KBM-7 (cell line): ENCODE measurements at places on chromosomes 1 and 21.
A peak's percentile ranks its signal among the peaks of the same experiment; 100 is the strongest.

DNA sequence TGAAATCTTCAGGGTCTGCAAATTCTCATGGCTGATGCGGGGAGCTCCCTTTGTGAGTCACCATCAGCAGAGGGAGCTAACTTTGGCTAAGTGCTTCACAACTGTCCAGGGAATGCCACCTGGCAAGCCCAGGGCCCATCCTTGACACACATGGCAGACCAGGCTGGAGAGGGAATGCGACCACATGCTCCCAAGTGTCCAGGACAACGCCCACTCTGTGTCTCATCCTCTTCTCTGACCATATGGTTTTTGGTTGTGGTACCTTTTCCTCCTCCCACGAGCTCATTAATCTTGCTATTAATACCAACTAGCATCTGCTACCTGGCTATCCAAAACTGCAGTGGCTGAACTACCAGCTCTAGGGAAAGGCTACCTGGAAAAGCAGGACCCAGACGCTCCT lies 37.1 kb upstream of the CLSTN1 start:
- DNase-seq: no peak

- no peak for DNase-seq
Observed at GRCh38 chr1:116288201-116288598, 84.8 kb upstream of the ATP1A1 start.

GRCh38 chr21:35335951-35336446 lies 286.9 kb upstream of the RUNX1 start:
- no peak for DNase-seq

DNA sequence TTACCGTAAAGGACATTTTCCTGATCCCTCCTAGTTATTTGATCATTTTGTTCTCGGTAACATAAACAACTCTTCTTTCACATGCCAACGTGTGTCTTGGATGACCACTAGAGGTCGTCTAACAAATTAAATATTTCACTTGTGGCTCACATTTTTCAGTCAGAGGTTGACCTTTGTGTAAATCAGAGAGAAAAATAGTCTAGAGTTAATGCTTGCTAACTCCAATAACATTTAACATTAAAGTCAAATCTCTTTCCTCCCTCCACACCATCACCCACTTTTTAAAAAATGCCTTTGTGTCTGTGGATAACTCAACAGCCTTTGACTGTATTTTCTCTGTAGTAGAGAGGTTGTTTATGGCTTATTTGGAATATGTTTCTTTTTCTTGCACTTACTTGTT lies 220.5 kb upstream of the B3GALT2 start:
- DNase-seq: peak; percentile 60

GRCh38 chr1:94925561-94926125 lies 1.3 kb downstream of the CNN3 start:
- peak; percentile 40 for DNase-seq

- no peak for DNase-seq
Observed at GRCh38 chr1:172184506-172185191, 235.8 kb upstream of the C1orf105 start.

GRCh38 chr1:155173478-155174323 lies at the start of gene TRIM46:
TSS of gene TRIM46 (plus strand) at chr1:155173849. CDS start at chr1:155173967, 118 bp downstream.
- DNase-seq: no peak

DNA sequence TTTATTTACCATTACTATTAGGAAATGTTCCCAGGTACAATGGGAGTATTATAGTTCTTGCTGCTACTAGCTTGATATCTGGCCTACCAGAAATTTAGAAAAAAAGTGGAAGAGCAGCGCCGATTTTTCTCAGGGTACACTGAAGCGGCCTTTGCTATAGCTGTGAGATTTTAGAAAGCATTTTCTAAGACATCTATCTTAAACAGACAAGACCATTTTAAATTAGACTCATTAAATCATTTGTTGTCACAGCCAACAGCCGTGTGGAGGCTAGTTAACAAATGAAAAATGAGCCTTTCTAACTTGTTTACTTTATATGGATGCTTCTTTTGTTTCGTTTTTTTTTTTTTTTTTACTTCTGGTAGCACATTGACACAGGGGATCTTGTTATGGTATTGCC lies 183.2 kb upstream of the ZRANB2 start:
- DNase-seq: no peak

GRCh38 chr1:12063141-12064072 lies at the start of gene TNFRSF8:
TSS of gene TNFRSF8 (plus strand) at chr1:12063303. CDS start at chr1:12063599, 296 bp downstream.
- DNase-seq: peak; percentile 57

DNA sequence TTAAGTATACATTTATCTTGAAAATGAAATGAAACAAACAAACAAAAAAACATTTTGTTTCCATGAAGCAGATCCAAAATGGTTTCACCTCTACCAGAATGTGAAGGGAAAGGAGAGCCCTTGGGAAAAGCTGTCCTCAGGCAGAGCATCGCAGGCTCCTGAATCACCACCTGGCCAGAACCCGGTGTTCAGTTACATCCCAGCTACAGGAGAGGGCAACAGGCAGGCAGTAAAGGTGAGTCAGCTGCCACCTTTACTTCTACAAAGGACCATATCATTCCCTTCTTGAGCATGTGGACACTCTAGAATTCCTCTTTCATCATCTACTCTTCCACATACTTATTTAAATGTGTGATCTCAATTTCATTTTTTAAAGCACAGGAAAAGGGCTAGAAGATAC lies 151.2 kb downstream of the PIGK start:
- DNase-seq: no peak

- DNase-seq: no peak
Observed at GRCh38 chr1:229295745-229296144, 24.8 kb downstream of the RAB4A start.

GRCh38 chr1:18575620-18576019 lies 55.0 kb upstream of the PAX7 start:
- no peak for DNase-seq
